T-helper 17 cell (primary cell): ENCODE measurements at places on chromosomes 4 and X.

DNA sequence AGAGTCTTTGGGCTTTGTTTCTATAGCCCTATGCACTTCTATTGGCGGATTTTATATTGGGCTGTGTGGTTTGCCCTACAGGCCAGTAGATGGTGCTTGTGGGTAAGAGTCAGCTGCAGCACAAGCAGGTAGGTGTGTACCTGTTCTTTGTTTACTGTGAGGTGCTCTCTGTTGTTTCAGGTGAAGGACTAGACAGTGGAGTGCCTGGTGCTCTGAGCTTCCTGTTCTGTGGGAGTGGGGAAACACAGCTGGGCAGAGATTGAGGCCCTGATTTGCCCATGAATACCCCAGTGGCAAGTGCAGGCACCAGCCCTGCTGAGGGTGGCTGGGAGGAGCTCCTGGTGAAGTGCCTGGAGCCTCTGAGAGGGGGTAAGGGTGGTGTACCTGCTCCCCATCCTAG is 26.3 kb upstream of the UCP1 start:
- no peak for DNase-seq

DNA sequence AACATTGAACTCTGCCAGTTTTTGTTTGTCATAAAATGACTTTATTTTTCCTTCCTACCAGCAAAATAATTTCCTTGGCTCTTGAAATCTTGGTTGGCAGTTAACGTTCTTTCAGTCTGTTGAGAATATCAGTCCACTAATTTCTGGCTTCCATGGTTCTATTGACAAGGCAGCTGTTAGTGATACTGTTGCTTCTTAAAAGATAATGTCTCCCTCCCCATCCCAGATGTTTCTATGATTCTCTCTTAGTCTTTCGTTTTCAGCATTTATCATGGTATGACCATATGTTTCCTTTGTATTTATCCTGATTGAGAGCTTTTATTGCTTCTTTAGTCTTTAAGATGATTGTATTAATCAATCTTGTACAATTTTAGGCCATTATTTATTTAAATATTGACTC is 81.1 kb upstream of the STK26 start:
- no peak for DNase-seq

GRCh38 chrX:36583674-36584073 is 424.5 kb upstream of the FAM47C start:
- DNase-seq, result no peak

- no peak for DNase-seq
Measured at GRCh38 chr4:120839974-120840751, 82.4 kb downstream of the PRDM5 start.

GRCh38 chr4:102036016-102036415 is 245.5 kb downstream of the BANK1 start:
- DNase-seq, result no peak

DNA sequence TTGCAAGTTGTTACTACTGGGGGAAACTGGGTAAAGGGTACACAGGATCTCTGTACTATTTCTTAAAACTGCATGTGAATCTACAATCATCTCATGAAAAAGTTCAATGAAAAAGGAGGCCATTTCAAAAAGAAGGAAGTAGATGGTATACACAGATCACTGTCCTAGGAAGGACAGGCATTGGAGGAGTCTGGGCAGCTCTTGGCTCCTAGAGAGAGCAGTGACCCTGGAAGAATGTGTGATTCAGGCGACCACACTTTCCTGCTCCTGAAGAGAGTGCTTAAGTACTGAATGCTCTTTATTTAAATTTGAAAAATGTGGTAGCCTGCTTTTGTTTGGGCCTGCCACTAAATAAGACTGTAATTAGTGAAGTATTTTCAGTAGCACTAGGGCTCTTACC is 318.1 kb upstream of the CASK start:
- no peak for DNase-seq

GRCh38 chr4:91846233-91846632 is 457.5 kb upstream of the GRID2 start:
- no peak for DNase-seq

- no peak for DNase-seq
Measured at GRCh38 chrX:125436855-125437254, 117.2 kb downstream of the TEX13C start.

- DNase-seq, result no peak
Measured at GRCh38 chr4:54658252-54659093, 716 bp downstream of the KIT start.

DNA sequence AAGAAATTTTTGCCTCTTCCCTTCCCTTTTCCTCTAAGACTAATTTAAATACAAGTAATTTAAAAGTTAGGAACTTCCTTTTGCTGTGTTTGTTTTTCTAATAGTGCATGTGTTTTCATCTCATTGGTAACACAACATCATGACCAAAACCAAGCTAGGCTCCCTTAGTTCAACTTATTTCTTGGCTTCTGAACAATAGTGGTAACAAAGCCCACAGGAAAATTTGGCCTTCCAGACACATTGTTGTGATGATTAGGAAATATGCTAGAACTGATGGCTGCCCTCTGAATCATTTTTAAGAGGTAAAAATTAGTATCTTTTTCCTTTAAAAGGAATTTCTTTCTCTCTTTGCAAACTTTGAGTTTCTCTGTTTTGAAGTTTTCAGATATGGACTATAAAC is 25.5 kb upstream of the TEC start:
- DNase-seq, result no peak

DNA sequence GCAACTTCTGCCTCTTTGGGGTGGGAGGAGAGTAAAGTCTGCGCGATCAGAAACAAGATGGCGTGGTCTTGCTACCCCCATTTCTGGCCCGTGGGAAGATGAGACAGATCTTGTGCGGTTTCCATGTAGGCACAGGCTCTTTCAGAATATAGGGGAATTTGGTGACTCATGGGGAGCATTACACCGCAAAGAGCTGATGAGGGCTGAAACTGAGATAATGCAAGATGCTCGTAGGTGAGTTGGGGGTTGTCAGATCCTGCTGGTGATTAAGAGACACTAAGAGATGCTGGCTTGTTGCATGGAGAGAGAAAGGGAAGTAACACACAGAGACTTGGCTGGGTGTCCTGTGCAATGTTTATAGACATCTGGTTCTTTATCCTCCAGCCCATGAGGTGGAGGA is 1.5 kb downstream of the EVC start:
- no peak for DNase-seq

DNA sequence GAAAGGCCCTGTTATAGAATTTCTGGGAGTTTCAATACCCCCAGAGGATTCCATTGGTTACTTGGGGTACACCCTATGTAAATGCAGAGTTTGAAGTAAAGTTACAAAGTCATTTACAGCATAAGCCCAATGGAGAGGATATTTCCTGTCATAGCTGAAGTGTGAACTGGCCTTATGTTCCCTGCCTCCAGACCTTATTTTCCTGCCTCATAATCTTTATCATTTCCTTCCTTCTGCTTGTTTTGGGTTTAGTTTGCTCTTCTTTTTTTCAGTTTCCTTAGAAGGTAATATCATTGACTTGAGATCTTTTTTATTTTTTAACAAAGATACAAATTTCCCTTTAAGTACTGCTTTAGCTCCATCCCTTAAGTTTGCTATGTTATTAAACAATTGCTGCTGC is 85.4 kb downstream of the PPEF1 start:
- DNase-seq, result no peak

- no peak for DNase-seq
Measured at GRCh38 chr4:184012937-184013336, 107.8 kb downstream of the STOX2 start.

DNA sequence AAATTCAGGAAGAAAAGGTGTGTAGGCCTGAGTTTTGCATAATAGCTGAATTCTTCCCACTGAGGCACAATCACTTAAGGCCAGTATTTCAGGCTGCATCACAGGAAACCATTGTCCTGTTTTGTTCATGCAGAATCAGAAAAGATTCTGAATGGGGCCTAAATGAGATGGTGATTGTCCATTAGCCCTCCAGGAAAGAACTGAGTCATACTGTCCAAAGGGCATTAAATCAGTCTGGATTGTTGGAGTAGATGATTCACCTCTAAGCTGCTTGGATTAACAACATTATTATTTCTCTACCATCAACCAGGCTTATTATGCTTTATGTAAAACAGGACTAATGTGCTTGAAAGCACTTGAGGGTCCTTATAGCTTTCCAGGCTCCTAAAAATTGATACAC is 36.2 kb downstream of the CT47B1 start:
- DNase-seq, result no peak
